ENCODE measurements at places on chromosomes 5 and 9.
A peak's percentile ranks its signal among the peaks of the same experiment; 100 is the strongest.

- no peak for DNase-seq
Observed at GRCh38 chr9:92864152-92864551, 13.7 kb downstream of the ZNF484 start.

DNA sequence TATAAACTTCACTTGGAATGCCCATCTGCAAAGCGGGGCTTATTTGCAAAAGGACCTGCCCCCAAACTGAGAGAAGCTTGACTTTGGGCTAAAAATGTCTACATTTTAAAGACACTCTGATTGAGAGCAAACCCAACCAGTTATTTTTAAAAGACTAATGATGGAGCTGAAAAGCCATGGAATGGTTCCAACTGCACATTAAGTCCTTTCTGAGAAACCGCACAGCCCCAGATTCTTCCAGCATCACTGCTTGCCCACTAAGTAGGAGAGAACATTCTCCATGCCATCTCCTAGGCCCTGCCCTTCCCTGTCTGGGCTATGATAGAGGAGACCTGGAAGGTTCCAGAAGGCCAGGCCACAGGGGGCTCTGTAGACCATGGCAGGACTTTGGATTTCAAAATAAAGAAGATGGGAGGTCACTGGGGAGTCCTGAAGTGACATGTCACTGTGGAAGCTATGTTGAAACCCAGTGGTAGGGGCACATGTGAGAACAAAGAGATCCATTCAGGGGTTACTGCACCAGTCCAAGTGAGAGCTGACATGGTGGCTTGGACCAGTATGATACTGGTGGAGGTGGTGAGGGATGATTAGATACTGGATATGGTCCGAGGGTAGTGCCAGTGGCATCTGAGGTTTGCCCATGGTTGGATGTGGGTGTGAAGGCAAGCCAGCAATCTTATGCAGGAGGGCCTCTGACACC, 179.2 kb downstream of the DAB2IP start:
- DNase-seq: no peak

DNA sequence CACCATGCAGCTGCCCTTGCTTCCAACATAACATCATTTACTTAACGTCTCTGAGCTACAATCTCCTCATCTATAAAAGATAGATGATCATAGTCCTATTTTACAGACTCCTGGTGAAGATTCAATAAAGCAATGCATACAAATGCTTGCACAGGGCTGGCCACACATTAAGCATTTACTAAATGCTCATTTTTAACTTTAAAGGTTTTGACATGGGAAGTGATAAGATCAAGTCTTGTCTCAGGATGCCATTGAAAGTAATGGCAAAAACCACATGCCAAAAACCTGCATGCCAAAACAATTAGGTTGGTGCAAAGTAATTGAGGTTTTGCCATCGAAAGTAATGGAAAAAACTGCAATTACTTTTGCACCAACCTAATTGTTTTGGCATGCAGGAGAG, 181.2 kb upstream of the ADRA1B start:
- no peak for DNase-seq

DNA sequence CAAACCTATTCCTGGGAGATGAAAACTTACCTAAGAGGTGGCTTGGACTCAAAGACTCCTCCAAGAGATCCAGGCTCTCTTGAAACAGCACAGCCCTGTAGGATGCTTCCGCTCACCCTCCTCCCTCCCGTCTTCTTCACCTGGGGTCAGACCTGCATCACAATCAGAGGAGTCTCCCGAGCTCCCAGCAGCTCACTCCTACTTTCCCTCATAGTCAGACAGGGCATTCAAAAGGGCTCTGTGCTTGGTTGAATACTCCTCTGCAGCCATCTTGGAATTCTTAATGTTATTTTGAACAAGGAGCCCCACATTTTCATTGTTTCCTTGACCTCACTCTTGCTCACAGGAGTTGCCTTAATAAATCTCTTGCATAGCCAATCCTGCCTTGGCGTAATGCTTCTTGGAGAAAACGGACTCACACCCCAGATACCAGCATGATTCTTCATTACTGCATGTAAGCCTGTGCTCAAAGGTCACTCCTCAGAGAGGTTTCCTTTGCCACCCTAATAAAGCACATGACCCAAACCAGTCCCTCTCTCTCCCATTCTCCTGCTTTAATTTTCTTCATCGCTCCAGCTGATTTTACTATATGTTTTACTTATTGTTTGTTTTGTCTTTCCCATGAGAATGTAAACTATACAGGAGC, 47.1 kb upstream of the IFNK start:
- no peak for DNase-seq

DNA sequence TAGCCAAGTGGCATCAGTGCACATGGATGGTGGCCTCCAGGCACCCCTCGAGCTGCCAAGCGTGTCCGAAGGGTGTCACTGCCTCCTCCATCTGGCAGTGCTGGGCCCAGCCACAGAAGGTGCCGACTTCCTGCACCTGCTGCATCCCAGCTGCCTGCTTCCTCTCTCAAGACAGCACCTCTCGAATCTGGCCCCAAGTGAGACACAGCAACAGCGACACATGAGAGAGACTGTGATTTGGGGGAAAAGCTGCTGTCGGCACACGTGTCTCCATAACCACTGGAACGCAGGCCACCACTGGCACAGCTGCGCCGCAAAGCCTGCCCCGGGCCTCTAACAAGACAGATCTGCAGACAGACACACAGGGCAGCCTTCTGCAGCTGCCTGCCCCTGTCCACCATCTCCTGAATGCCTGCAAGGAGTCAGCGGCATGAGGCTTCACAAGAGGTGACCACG, 8.8 kb downstream of the CLPTM1L start:
- DNase-seq: no peak

DNA sequence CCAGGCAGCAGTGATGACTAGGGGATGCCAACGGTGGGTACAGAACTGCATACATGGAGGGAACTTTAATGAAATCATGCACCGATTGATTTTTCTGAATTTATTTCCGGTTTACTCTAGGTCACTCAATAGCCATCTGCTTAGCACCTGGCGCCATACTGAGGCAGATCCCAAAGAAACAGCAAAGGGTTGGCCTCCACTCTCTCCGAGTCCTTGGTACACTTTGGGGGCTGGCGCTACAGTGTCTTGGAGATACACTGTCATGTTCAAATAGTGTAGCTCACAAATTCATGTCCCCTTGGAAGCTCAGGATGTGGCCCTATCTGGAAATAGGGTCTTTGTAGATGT, 116.3 kb downstream of the BOD1 start:
- DNase-seq: no peak

DNA sequence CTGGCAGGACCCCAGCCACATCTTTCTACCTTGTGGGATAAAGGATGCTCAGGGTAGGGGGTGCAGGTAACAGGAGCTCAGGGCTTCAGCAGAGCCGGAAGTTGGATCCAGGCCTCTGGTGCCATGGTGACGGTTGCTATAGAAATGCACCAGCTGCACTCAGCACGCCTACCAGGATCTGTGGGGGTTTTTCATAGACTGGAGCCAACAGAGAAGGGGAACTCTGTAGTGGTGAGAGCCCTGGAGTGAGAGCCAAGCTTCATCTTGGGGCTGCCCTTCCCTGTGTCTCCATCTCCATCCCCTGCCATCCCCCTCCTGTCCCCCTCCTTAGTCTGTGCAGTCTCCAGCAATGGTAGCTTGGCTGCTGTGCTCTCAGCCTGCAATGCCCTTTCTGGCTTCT, 27.5 kb upstream of the BOD1 start:
- peak; percentile 76 for DNase-seq

GRCh38 chr5:91007780-91008402, 375.2 kb downstream of the ARRDC3 start:
- no peak for DNase-seq

Measured in NCI-H524 (cell line).